Small intestine (tissue), 16 donors: ENCODE measurements at places on chromosomes 7 and 10.

GRCh38 chr10:120963594-120964220 is 112.5 kb downstream of the WDR11 start:
- peak; percentile 12 for DNase-seq

GRCh38 chr7:120941064-120941463 is 9.5 kb upstream of the ING3 start:
- DNase-seq, result peak; percentile 49

- DNase-seq, result no peak
Observed at GRCh38 chr7:136391371-136391770, 414.2 kb upstream of the MTPN start.

DNA sequence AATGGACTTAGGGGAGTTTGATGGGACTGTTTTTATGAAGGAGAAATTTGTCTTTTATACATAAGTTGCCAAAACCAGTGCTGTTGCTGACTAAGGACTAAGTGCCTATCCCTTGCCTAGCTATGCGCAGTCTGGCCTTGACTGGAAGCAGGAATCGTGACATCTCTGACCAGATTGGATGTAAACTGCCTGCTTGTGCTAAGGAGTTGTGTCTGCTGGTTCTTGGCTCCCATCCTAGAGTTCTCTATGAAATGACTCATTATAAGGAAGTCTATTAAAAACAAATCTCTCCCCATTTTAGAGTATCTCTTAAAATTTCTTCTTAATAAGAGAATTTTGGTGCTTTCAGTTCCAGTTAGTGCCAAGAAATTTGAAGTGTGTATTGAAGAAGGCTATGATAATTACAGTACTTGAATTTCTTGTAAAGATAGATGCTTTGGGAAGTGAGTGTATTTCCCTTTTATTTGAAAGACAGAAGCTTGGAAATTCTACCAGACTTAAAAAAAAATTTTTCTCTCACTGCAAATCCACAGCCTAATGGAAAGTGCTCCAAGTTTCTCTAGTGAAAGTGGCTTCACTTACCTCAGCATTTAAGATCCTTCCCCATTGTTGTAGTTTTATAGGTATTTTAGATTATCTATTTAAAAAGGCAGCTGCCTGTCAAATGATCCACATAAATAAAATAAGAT is 77.6 kb downstream of the BICC1 start:
- peak; percentile 2 for DNase-seq

DNA sequence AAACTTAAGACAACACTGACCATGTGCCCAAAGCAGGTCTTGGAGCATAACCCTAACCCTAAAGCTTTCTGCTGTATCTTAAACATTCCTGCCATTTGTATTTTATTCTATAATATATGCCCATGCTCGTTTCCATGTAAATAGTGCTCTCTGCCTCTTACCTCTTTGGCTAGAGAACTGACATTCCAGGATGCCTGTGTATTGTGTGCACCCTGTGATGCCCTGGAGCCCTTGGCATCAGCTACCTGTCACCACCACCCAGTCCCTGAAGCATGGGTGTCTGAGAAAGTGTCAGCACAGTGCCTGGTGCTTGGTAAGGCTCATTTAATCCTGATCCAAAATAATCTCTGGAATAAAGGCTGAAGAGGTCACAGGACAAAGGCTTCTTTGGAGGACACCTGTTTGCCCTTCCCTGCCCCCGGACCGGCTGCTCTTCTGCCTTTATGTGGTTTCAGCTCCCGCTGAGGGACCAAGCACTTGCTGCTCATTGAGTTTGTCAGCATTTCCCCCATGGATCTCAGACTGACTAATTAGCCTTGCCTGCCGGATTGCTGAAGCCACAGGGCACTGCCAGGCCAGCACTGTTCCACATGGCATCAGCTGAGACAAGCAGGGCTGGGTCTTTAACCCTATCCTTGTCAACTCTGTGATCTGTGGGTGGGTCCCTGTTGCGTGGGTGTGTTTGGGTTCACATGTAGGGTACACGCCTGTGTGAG is 139.1 kb upstream of the SORCS3 start:
- DNase-seq, result no peak

DNA sequence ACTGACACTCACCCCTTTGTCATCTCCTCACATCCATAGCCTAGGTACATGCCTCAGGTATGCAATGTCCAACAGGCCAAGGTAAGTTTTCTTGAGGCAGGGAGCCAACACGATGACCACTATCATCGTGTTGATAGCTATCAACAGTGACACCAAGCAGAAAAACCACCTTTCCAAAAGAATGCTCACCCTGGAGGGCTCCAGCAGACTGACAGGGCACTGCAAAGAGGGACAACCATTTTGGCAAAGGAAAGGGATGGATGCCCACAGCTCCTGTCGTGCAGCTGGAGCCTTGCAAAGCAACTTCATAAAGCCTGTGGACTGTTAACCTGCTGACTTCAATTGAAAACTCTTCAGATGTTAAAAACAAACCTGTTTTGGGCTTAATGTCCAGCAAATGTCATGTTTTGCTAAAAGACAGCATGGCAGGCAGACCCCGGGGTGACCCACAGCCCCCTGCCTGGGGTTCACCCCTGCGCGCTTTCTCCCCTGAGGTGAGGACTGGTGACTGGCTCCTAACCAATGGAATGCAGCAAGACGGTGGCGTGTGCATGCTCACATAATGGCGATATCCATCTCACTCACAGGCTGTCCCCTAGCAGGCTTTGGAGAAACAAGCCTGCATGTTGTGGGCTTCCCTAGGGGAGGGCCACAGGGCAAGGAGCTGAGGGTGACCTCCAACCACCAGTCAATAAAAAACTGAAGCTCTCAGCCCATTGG is 293.8 kb downstream of the TCERG1L start:
- no peak for DNase-seq

GRCh38 chr7:157228864-157229422 is 90.2 kb downstream of the UBE3C start:
- DNase-seq, result peak; percentile 22

GRCh38 chr7:107230334-107230733 is 61.5 kb downstream of the HBP1 start:
- no peak for DNase-seq

- DNase-seq, result no peak
Observed at GRCh38 chr7:150327308-150327707, 4.0 kb upstream of the ACTR3C start.

DNA sequence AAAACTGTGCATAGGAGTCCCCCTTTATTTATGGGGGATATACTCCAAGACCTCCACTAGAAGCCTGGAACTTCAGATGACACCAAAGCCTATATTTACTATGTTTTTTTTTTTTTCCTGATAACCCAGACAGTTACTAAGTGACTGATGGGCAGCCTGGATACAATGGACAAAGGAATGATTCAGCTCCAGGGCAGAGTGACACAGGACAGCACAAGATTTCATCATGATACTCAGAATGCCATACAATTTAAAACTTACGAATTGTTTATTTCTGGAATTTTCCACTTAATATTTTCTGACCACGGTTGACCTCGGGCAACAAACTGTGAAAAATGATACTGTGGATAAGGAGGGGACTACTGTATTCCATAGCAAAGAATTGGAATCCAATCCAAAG is 843.6 kb downstream of the PCDH15 start:
- DNase-seq, result no peak

- peak; percentile 69 for DNase-seq
Observed at GRCh38 chr10:125057158-125058001, 103.0 kb downstream of the CTBP2 start.

GRCh38 chr7:127586346-127586745 is 950 bp upstream of the GCC1 start:
- DNase-seq, result no peak

GRCh38 chr10:4154191-4154715 is 369.2 kb upstream of the KLF6 start:
- no peak for DNase-seq

DNA sequence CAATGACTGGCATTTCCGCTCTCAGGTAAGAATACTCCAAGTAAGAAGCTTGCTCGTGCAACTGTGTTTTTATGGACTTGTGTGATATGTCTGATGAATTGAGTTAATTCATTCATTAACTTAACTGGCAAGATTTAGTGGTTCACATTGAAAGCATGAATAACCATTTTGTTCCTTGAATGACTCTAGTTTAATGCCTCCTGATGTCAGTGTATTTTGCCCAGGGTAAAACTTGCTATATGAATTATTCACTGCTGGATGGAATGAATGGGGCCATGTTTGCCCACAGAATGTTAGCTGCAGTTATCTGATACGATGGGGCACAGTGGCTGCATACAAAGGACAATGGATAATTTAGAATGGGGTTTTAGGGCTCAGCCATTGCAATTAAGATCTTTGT is 124.1 kb downstream of the ZNF365 start:
- no peak for DNase-seq

DNA sequence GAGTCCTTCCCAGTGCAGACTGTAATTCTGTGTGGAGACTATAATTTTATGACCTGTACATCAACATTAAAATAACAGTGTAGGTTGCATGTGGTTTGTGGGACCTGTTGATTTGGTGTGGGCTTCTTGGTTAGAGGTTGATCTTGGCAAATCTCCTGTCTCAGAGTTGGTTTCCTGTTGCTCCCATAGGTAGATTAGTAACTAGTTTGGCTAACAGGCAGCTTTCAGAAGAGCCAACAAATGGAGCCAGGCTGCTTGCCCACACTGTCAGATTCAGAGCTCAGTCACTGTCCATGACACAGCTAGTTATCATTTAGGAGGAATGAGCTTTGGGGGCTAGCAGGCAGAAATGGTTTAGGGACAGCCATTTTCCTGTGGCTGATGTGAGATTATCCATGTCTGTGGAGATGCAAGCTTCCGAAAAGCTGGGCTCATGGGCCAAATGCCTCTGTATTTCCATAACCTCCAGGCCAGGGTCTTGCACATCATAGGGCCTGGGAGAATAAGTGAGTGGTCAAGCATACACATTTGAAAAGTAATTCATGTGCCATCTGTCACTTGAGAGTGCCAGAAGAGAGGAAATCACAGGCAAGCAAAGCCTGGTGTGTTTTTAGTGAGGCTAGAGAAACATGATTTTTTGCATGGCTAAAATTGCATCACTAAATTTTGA is 33.4 kb downstream of the CCM2 start:
- DNase-seq, result no peak
